Testis (tissue), 5 donors: ENCODE measurements at places on chromosomes 12 and 14.

DNA sequence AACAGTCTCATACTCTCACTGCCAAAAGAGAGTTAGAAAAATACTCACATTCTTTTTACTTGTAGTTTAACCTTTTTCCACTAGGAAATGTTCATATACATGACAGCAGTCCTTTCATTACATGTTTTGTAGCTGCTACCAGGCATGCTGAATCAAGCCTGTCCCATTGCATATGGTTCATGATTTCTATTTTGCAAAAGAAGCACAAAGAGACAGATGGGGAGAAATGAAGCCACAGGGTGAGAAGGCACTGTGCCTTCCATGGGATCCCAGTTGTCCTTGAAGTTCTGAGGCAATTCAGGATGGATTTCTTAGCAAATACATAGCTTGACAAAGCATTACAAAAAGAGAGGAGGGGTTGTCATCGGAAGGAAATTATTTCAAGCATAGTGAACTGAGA is 89.5 kb downstream of the SMOC1 start:
- DNase-seq = no peak

GRCh38 chr14:106343626-106344025 is 817.2 kb downstream of the TMEM121 start:
- DNase-seq = no peak

DNA sequence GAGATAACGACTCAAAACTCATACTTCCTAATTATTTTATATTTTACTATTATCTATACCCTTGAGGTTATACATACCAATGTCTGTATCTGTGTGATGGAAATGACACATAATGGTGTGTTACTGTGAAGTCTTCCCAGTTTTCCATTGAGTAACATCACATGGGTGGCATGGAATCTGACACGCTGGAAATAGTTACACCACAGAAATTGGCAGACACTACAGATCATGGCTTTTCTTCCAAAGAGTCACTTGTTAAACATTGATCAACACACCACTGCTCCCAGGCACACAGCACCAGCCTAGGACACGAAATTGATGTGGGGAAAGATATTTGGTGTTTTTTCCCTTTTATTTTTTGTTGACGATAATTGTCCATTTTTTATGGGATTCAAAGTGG is 33.0 kb upstream of the VWF start:
- no peak for DNase-seq

- DNase-seq = no peak
Observed at GRCh38 chr14:51811706-51812105, 48.7 kb upstream of the GNG2 start.

DNA sequence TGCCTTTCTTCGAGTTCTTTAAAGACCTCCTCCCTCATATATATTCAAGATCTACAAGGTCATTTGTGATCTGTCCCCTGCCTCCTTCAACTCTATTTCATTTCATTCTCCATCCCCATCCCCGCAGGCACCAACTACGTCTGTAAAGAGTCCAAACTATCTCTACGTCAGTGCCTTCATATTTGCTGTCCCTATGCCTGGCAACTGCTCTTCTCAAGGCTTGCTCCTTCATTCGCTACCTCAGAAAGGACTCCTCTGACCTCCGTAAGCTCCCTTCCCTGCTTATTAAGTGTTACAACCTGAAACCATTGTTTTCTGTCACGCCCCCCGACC is 650 bp downstream of the LLPH start:
- DNase-seq = no peak

- peak; percentile 74 for DNase-seq
Observed at GRCh38 chr14:75578786-75579337, 442 bp downstream of the FLVCR2 start.

DNA sequence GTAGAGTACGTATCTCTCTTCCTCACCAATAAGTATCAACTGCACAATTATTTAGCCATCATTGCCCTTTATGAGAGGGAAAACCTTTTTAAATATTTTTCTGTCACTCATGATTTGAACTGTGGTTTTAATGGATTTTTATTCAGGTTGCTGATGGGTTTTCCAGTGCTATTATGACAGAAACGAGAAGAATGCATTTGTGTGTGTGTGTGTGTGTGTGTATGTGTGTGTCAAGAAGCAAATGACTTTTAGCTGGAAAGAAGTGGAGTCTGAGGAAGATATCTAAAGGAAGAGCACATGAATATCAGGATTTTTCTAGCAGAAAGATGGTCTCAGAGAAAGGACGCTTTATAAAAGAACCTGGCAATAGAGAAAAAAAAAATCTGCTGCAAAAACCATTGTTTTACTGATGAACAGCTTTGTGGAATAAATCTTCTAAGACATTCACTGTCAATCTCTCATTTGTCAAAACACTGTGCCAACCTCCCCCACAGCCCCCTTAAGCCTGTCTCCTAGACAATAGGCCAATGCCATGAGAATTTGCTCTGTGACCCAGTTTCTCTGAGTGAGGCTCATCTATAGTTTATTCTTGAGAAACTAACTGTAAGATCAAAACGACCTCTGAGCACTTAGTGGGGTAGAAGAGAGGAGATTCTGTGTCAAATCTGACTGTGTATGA is 417.7 kb downstream of the FLRT2 start:
- DNase-seq = no peak

GRCh38 chr14:36515105-36515593 is 4.9 kb downstream of the NKX2-1 start:
- no peak for DNase-seq

DNA sequence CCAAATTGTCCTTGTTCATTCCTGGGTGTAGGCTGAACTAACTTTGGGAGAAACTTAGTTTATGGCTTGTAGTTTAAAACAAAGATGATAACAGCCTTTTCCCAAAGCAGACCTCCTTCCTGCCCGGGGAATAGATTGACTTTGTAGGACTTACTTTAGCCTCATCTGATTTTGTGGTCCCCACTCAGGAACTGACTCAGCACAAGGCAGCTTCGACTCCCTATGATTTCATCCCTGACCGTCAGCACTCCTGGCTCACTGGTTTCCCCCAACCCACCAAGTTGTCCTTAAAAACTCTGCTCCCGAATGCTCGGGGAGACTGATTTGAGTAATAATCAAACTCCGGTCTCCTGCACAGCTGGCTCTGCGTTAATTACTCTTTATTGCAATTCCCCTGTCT is 40.1 kb upstream of the DDHD1 start:
- DNase-seq = no peak

GRCh38 chr14:68984686-68985085 is 5.6 kb upstream of the ACTN1 start:
- no peak for DNase-seq

GRCh38 chr14:101246894-101247841 is 314.1 kb upstream of the DIO3 start:
- DNase-seq = no peak

DNA sequence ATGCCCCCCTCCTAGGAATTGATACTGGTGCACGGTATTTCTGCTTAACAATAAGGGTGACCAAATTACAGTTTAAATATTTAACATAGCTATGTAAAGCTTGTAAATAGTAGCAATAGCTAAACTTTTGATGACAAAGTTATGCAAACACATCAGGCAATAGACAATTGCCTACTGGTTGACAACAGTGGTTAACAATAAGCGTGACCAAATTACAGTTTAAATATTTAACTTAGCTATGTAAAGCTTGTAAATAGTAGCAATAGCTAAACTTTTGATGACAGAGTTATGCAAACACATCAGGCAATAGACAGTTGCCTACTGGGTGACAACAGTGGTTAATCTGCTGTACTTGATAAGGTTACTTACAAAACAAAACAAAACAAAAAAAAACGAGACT is 886.5 kb upstream of the FLRT2 start:
- DNase-seq = no peak

DNA sequence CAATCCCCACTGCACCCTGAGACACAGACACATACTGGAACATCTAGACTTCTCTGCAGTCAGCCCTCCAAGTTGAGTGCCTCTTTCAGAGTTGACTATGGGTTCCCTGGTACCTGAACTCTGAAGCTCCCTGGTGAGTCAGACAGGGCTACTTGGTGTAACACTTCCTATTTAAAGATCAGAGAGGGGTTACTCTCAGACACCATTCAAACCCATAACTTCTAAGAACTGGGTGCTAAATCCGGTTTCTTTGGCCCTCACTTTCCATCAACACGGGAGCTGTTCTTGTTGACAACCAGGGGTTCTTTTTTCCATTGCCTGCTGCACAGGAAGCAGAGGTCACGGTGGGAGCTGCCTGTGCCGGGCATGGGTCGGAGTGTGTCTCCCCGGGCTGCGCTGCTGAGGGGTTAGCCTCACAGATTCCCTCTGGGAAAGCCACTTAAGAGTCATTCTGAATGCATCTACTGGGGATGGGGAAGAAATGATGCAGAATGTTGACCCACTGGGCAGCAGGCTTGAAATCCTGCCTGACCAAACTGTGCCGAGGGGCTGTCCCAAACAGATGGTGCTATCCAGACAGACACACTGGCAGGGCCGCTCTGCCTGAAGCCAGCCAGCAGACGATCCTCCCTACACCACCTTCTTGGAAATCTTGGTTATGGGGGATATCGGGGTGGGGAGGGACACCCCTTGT is 74.1 kb downstream of the PITPNM2 start:
- DNase-seq = no peak

GRCh38 chr14:34135492-34135891 is 184.6 kb upstream of the EGLN3 start:
- DNase-seq = no peak

- no peak for DNase-seq
Observed at GRCh38 chr14:87892763-87893162, 100.2 kb downstream of the GALC start.

- DNase-seq = no peak
Observed at GRCh38 chr12:2623472-2623871, 171.3 kb upstream of the FKBP4 start.

DNA sequence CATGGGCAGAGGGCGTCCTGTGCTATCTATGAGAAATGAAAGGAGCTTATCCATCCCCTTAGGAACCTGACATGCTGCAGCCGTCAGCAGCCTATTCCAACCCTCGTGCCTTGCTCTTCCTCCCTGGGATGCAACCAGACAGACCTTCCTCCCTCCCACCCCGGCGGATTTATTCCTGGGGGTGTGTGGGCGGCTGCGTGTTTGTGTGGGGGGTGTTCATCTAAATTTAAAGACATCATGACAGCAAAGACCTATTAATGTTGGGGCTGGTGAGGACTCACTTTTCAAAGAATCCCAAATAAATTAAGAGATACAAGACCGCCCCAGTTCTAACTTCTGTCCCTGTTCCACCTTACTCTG is 52.0 kb downstream of the WSCD2 start:
- no peak for DNase-seq

GRCh38 chr12:120367924-120368788 is 808 bp downstream of the MSI1 start:
- DNase-seq = no peak

GRCh38 chr14:102239231-102239630 is 65.7 kb downstream of the MOK start:
- DNase-seq = no peak

DNA sequence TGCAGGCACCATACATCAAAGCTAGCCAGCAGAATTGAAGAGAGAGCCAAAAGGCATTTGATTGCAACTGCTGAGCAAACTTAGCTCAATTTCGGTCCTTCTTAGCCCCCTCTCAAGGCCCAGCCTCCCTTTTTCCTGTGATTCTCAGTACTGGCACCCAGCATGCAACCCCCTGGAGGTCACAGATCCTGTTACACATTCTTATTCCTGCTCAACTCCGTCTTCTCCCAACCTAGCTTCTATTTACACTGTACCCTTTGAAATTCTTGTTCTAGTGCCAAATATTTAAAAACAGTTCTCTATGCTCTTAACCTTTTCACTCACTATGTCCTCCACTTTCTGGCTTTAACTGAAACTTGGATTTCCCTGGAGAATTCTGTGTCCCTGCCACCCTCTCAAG is 131.3 kb upstream of the CPSF6 start:
- DNase-seq = no peak

- DNase-seq = no peak
Observed at GRCh38 chr14:64857979-64858744, 21.5 kb downstream of the SPTB start.

DNA sequence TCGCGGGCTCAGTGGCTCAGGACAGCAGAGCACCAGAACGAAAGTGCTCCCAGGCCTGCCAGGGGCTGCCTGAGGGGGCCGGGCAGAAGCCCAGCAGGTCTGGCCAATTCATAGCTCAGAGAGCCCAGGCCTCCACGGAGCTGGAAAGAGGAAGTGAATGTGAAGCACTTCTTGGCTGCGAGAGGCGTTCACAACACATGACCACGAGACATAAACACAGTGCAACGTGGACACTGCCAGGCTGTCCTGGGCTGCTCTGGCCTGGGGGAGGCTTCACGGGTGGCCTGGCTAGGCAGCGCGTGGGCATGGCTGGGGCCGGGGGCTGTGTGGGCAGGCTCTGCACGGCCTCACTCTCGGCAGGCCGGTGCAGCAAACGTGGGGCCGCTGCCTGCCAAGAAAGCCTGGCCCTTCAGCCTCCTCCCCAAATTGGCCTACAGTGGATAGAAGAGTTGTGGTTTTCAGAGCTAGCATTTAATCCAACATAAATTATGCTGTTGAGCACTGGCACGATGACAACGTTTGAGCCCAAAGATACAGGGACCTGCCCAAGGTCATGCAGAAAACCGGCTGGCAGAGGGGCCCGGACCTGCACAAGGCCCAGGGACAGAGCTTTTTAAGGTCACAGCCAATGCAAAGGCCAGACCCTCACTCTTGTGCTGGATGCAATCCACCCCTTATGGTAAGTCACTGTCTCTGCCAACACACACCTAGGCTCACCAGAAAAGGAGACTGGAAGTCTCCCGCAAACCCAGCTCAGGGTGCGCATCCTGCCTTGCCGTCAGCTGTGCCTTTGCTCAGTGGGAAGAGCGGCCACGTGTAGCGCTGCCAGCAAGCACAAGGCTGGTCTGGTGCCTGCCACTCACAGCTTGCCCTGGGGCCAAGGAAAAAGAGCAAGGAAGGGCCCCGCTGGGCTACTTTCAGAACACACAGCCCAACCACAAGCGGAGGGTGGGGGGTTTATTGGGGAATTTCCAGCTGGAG is 8.6 kb downstream of the SLC25A29 start:
- DNase-seq = peak; percentile 90

DNA sequence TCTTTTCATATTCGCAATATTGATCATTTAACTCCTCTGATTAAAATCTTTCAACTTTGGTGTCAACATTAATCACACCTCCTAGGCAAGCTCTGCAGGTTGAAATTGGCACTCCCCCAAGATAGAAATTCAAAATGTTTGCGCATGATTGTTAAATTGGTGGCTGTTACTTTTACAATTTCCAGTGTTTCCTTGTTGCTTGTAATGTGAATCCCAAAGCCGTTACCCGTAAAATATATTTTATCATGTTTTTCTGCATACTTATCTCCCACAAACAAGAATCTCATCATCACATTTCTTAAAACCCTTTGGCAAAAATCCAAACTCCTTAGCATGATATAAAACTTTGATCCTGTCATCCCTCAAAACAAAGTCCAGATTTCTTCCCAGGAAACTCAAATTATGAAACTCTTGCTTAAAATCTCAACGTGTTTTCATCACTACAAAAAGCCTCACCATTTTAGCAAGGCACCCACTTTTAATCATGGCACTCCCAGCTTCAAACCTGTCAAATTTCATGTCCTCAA is 14.7 kb downstream of the RTL1 start:
- DNase-seq = no peak

GRCh38 chr12:46677749-46678148 is 148.0 kb downstream of the SLC38A4 start:
- DNase-seq = no peak
